ENCODE measurements at places on chromosomes 12 and 14.

DNA sequence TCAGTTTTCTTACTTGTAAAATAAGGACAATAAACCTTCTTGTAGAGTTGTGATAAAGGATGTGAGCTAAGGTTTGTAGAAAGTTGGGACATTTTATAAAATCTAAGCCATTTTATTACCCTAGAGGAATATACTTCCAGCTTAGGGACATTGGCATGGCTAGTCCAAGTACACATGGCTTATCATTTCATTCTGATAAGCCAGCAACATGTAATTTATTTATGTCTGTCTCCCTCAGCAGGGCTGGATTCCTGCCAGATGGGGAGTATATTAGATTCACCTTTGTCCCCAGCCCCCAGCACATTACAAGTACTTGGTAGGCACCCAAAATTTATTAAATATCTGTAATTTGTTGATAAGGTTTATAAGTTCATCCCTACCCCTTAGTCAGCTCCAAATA, 6.3 kb upstream of the ATG14 start:
- peak; percentile 82 for DNase-seq

DNA sequence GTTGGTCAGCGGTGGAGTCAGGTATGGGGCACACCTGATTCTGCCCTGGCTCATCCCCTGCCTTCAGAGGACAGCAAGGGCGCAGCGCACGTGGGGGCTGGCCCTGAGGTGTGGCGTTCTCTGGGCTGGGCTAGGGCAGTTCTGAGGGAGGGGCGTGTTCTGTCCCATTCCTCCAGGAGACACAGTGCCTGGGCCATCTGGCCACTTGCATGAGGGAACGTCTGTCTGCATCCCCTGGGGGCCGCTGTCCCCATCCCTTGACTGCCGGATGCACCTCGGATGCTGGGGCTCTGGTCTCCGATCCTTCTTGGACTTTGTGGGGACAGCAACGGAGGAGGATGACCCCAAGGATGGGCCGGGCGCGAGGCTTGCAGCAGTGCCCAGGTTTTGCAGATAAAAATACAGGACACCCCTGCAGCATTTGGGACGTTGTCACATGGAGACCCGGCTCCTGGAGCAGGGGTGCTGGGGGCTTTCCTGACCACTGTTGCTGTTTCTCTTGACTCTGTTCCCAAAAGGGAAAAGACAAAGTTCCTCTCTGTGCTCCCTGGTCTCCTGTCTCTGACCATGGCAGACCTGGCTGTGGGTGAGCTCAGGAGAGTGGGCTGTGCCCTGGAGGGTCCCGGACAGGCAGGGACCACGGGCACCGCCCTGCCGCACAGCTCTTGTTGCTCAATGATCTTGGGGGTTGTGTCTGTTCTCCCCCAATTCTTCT, 6.9 kb downstream of the MTA1 start:
- no peak for DNase-seq

DNA sequence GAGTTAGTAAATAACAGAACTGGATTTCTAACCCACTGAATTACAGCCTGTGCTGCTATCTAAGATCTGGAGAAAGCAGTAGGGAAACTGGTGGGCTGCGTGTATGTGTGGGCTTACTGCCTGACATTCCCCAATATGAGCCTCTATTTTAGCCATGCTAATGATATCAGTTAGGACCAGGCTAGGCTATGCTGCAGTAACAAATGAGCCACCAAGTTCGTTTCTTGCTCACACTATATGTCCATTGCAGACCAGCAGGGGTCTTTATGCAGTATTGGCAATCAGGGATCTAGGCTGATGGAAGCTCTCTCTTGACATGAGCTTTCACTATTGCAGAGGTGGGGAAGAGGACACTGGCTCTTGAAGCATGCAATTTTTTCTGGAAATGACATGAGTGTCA, 40.4 kb downstream of the FOS start:
- DNase-seq, result no peak

GRCh38 chr14:68637106-68638021, 155.5 kb downstream of the ZFP36L1 start:
- DNase-seq, result no peak

DNA sequence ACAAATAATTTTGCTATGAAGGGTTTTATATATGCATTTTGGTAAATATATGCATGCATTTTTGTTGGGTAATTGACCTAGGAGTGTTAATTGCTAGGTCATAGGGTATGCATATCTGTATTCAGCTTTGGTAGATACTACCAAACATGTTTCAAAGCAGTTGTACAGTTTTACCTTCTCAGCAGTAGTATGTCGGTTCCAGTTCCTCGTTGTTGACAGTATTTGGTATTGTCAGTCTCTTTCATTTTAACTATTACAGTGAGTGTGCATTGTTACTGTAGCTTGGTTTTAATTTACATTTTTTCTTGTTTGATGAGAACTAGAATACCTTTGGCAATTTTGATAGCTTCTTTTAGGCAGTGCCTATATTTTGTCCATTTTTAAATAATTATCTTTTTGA, 98.9 kb downstream of the ARID2 start:
- DNase-seq, result no peak

DNA sequence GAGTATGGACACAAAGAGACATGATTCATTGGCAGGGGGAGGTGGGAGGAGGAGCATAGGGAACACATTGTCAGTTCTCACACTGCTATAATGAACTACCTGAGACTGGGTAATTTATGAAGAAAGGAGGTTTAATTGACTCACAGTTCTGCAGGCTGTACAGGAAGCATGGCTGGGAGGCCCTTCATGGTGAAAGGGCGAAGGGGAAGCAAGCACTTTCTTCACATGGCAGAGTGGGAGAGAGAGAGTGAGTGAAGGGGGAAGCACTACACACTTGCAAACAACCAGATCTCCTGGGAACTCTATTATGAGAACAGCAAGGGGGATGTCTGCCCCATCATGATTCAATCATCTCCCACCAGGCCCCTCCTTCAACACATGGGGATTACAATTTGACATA, 391.8 kb downstream of the BMP4 start:
- no peak for DNase-seq

- no peak for DNase-seq
Observed at GRCh38 chr12:3607821-3608220, 116.8 kb downstream of the PRMT8 start.

- DNase-seq, result no peak
Observed at GRCh38 chr12:1830401-1830845, 10.1 kb downstream of the LRTM2 start.

DNA sequence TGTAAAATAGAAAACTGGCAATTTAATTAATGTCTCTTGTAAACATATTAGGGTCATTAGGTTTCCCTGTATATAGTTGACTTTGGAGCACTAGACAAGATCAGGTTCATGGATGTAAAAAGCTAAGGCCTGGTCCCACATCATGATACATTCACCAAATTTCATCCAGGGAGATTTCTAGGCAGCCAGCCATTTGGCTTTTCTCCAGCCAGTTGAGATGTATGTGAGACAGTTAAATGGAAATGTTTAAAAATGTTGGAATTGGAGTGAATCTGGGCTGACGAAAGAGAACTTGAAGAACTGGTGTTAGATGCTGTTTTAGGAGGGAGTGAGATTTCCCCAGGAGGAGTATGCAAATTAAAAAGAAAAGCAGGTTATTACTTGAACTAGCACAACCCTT, 41.8 kb upstream of the CLEC14A start:
- DNase-seq, result no peak

GRCh38 chr14:20820063-20820904, 17.6 kb upstream of the RNASE1 start:
- DNase-seq, result peak; percentile 92

GRCh38 chr14:83006121-83006670, 1472.5 kb upstream of the SEL1L start:
- DNase-seq, result no peak

DNA sequence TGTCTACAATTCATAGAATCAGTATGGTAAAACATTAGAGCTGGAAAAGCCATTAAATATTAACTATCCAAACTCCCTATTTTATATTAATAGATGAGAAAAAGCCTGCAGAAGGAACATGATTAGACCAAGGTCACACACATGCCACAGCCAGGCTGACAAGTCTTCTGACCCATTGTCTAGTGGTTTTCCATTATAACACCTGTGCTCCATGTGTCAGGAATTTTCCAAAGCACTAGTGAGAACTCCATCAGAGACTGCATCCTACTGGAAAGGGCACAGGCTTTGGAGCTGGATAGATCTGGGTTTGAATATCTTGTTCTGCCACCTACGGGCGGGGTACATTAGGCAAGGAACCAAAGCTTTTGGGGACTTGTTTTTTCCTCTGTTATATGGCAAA, 325.5 kb downstream of the RAD51B start:
- DNase-seq, result no peak

DNA sequence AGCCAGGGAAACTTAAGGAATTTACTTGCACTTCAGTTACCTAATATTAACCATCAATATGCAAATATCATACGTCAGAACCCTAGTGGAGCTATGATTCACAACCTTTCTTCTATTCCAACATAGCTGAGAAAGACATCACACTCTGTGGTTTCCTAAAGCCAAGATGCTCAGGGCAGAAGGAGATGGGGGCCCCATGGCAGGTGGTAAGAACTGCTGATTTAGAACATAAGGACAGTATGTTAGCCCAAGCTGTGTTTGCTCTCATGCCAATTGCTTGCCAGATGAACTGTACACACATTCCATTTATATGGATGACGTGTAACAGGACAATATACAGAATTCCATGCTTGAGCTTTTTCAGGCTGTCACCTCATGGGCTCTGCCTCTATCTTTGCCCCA, 34.6 kb downstream of the HECTD4 start:
- DNase-seq, result no peak

GRCh38 chr12:67659292-67659691, 10.7 kb downstream of the DYRK2 start:
- no peak for DNase-seq

GRCh38 chr12:64801381-64801780, 23.1 kb upstream of the TBC1D30 start:
- DNase-seq, result no peak

DNA sequence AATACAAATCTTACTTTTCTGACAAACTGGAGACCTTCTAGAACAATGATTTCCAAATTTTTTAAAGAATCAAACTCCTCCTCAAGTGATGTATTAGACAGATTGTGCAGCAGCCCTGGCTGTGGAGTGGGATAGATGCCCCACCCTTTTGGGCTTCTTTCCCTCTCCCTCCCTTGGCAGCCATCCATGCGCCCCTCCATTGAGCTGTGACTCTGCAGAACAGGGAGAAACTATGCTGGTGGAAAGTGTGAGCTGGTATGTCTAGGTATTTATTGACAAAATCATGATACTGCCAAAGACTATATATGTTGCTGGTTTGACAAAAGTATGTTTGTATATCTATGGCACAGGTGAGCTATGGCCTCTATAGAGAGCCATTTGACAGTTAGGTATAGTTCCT, 138.5 kb downstream of the KTN1 start:
- peak; percentile 33 for DNase-seq

DNA sequence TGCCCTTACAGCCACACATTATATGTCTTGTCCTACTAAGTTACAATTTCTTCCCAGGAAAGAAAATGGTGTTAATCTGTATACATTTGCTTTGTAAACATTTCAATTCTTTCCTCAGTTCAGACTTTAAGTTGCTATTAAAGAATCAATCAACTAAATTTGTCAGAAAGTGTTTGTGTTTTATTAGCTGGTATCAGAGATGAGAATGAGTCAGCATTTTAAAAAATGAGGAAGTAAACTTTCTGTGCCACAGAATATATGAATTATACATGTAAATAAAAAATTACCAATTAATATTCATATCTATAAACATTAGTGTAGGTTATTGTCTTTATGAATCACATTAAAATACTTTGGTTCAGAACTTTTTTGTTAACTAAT, 82.0 kb downstream of the LMO3 start:
- DNase-seq, result no peak

GRCh38 chr12:110846615-110847566, at the start of gene CCDC63:
TSS of gene CCDC63 (plus strand) at chr12:110846987. CDS start at chr12:110852955, 5,968 bp downstream.
- DNase-seq, result peak; percentile 28

DNA sequence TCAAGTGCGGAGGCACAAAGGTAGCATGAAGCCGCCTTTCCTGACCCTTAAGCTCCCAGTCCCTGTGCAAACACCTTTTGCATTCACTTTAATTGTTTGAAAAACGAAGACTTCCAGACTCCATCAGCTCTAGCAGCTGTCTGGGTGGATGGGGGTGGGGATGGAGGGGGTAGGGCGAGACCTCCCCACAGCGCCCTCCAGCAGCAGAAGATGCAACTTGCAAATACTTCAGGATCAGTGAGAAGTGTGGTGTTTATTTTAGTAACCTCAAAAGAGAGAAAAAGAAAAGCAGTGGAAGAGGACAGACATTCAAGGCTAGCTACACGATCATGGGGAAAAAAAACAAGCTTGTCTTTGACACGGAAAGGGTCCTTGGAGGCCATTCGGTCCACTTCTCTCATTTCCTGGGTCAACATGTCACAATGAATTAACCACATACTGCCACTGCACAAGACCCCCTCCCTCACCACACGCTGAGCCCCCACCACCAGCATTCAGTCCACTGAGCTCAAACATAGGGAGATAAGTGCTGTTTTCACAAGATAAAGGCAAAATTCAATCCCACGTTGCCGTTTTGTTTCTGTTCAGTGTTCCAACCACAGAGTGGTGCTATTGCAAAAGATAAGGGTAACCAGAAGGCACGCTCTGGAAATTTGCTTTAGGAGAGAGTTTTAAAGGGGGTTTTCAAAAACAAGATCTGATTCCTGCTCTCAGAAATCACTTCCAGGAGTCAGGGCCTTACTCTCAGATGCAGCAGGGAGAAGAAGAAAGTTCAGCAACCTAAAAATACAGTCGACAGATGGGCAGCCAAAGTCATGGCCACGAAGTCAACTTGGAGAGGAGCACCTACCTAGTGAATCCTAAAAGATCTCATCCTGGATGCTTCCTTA, 3.3 kb upstream of the NTF3 start:
- DNase-seq, result peak; percentile 52

GRCh38 chr12:3205742-3206519, 128.8 kb downstream of the TSPAN9 start:
- no peak for DNase-seq

Measured in hematopoietic multipotent progenitor cell treated with erythropoietin and hydrocortisone succinate and interleukin-3 and kit ligand, for 8 days (in vitro differentiated cells).